ENCODE measurements at places on chromosomes 12 and 14.

GRCh38 chr14:56224229-56224628, 106.0 kb downstream of the PELI2 start:
- no peak for DNase-seq

DNA sequence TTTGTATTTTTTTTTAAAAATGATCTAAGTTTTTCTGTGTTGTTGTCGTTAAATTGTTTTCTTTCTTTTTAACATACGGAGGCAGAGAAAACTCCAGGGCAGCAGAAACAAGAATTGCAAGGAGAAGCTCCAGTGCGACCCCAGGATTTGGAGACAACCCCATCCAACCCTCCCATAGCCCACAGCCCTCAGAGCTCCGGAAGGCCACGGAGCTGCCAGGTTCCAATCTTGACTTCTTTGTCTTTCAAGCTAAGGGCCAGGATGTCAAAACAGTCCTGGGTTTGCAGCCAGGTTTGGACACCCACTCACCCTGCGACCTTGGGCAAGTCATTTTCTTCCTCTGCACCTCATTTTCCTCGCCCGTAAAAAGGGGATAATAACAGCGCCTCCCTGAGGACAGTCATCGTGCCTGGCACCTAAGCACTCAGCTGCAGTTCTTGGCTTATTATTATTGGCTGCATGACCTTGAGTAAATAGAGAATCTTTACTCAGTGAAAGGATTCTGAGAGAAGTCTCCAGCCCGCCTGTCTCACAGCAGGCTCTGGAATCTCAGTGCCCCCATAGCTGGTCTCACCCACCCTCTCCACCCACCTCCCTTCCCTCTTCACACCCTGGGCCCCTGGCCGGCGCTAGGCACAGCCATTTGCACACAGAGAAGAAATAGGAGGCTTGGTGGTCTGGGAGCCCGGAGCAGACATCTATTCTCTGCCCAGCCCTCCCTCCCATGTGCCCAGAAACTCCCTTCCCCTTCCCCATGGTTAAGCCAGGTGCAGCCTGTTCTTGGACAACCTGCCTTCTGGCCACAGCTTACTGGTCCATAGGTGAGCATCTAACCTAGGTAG, 79.4 kb upstream of the BCL11B start:
- no peak for DNase-seq

GRCh38 chr12:109578330-109578927, 4.8 kb downstream of the MVK start:
- DNase-seq, result no peak

- DNase-seq, result no peak
These were observed 33.4 kb downstream of the TMTC1 start for GRCh38 chr12:29750131-29750927.

DNA sequence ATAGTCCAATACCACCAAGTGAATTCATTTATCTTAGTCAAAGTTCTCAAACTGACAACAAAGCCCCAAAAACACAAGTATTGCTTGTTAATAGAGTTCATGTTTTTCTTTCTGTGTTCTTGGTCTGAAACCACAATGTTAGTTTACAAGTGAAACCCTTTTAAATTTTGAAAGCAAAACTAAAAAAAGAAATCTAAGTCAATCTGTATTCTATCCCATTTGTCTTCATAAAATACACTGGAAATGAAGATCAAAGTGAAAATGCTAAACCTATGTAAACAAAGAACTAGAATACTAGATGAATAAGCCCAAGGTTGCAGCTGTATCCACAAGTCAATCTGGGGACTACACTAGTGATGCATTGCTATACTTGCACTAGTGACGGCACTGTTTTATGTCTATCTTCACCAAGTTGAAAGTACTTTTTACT, 10.4 kb downstream of the MAP4K5 start:
- no peak for DNase-seq

DNA sequence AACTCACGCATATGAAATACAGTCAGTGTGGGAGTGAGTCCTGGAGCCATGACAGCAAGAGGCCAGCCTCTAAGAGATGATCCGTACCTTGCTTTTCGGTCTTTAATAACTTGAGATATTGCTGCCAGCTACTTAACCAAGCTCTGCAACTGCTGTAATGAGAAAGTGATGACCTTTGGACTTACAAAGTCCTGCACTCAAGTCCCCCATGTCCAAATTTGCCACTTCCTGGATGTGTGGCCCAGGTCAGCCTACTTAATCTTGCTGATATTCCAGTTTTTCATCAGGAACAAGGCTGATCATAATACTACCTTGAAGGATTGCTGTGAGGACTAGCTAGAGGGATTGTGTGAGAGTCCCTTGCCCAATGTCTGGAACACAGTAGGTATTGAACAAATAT, 33.8 kb upstream of the DUSP6 start:
- DNase-seq, result no peak

DNA sequence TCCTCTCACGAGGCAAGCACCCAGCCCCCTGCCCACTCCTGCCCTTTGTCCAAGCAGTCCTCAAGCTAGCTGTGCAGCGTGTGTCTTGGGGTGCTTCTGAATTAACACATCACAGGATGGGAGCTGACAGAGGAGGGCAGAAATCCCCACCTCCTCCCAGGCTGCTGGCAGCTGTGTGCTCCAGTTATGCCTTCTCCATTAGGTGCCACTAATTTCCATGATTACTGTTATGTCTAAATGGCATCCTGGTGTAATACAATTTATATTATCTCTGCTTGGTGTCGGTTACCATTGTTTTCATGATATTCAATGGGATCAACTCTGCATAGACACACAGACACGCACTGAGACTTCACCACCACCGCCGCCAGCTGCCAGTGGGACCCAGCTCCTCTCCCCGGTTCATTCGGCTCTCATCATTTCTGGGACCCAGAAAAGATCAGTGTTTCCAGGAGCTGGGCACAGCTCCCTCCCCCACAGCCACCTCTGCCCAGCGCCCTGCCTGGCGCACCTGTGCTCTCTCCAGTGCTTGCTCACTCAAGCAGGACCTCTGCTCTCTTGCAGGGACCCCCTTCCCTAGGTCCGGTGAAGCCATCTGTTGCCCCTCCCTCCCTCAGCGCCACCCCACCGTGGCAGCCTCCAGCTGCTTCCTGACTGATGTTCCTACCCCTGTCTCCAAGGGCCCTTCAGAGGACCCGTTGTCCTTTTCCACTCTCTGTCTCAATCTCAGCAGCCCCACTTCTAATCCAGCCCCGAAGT, 167.5 kb upstream of the FKBP4 start:
- DNase-seq, result no peak

GRCh38 chr14:90393966-90394365, 2.9 kb upstream of the CALM1 start:
- DNase-seq, result no peak

- DNase-seq, result no peak
These were observed 87.1 kb downstream of the VEZT start for GRCh38 chr12:95304673-95305198.

- no peak for DNase-seq
These were observed 231.7 kb upstream of the PRKD1 start for GRCh38 chr14:30159374-30159773.

DNA sequence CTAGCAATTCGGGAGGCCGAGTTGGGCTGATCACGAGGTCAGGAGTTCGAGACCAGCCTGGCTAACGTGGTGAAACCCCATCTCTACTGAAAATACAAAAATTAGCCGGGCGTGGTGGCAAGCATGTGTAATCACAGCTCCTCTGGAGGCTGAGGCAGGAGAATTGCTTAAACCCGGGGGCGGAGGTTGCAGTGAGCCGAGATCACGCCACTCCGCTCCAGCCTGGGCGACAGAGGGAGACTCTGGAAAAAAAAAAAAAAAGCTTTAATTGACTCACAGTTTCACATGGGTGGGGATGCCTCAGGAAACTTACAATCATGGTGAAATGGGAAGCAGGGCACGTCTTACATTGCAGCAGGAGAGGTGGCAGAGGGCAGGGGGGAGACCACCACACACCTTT, 30.6 kb upstream of the SLC2A3 start:
- no peak for DNase-seq

- no peak for DNase-seq
These were observed 135.3 kb upstream of the NCOR2 start for GRCh38 chr12:124702736-124703135.

GRCh38 chr14:68964300-68965093, 14.6 kb downstream of the ACTN1 start:
- no peak for DNase-seq

- DNase-seq, result no peak
These were observed 179.0 kb downstream of the FOXN3 start for GRCh38 chr14:89237921-89238529.

All from AG08396 (cell line).